ENCODE measurements at places on chromosomes 4 and X.

DNA sequence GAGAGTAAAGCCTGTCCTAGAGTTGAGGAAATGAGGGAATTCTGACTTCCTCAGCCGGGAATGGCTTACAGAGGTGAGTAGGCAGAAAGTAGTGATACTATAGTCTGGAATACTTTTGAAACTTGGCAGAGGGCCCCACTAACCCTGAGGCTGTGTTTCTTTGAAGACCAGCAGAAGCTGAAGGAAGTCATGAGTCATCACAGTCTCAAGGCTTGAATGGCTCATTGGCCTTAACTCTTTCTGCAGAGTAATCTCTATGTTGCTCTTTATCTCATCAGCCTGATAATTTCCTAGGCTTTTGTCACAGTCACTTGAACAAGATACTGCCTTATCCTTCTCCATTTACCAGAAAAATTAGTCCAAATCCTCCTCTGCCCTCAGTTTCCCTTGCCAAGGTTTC is 80.8 kb downstream of the ANKRD50 start:
- no peak for DNase-seq

DNA sequence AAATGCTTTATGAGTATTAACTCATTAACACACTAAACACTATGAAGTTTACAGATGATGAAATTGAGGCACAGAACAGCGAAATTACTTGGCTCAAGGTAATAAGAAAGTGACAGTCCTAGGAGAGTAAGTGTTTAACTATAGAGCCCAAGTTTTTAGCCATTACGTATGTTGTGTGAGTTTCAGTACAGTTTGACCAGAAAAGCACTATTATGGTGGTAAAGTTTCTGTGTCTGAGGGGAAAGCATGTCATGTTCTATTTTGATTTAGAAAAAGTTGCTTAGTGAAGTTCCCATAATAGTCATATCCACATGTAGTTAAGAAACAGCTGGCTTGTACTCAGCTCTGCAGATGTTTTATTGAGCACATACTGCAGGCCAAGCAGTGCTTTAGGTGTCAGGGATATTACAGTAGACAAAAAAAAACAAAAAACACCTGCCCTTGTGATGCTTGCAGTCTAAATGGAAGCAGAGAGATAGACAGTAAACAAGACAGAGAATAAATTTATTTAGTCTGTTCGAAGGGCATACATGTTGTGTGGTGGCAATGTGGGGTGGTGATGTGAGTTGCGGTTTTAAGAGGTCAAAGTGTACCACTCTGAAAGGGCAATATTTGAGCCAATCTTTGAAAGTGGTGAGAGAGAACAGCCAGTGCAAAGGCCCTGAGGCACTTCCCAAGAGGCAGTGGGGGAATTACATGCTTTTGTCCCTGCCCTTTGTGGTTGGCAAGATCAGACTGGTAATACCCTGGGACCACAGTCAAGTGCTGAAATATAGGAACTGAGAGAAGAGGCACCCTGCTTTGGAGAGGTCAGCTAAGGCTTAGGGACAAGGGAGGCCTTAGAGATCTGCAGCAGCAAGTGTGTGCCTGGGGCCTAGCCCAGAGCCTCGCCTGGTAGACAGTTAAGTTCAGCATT is 6.2 kb downstream of the TMEM131L start:
- no peak for DNase-seq

GRCh38 chr4:37464373-37465128 is 220.0 kb downstream of the NWD2 start:
- DNase-seq = no peak

- no peak for DNase-seq
Observed at GRCh38 chr4:32551943-32552342, 1831.8 kb downstream of the PCDH7 start.

- DNase-seq = no peak
Observed at GRCh38 chr4:860561-860960, 34.6 kb upstream of the CPLX1 start.

DNA sequence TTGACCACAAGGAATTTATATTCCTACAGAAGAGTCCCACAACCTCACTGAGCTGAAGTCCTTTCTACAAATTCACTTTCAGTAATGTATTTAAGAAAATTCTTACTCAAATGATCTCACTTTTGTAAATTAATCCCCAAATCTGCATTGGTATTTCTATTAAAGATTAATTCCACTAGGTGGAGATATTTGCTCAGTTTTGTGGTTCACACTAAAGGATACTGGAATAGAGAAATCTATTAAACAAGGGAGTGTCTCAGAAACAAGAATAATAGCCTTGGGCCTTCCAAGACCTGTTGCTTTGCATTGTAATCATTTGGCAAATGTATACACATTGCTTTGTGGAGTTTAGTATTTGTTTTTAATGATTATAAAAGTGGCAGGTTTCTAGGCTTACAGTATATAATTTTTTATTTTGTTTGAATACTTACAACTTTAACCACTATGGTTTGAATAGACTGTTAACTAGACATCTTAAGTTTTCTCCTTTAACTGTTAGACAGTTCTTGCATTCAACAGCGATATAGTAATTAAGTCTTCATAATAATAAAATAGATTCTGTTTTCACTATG is 25.9 kb downstream of the CFAP299 start:
- DNase-seq = no peak

GRCh38 chrX:35017284-35017683 is 74.7 kb downstream of the FAM47B start:
- DNase-seq = no peak

DNA sequence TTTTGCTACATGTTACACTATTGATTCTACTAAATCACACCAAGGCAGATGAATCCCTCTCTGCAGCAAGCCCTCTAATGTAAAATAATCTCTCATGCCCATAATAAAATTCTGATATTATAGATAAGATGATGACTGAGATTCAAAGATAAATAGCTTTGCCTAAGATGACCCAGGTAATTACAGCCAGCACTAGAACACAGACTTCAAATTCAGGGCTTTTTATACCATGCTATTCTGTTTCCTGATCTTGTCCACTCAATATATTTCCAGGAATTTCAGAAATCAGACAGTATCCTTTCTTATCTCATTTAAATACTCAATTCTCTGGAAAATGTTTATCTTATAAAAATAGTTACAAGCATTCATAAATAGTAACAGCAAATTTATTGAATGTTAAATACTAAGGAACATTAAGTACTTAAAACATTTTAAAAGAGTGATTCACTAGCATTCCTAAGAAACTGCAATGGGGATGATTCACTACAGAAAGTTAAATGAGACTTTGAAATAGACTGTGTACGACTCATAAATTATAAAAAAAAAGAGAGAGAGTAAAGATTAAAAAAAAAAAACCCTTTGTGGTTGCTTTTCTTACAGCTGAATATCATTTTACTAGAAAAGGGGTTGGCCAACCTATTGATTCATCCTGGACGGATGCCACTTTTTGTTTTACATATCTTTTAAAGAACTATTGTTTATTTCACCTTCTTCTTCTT is 45.8 kb upstream of the IL21 start:
- DNase-seq = no peak

DNA sequence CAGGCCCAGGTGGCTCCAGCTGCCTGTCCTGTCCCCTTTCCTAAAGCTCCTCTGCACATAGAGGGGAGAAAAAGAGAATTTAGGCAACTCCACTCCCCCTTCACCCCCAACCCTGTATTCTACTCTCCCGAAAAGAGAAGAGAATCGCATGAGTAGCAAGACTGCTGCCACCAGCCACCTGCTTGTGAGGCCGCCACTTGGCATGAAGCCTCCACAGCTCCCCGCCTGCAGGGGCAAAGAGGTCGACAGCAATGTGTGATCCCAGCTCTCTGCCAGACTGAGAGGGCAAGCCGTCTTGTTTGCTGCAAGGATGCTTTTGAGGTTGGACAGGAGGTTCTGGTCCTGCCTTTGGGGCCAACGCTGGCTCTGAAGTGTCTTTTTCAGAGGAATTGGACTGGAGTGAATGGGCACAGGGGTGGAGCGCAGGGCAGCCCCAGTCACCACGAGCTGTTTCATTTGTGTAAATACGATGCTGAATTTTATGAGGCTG is 77.1 kb downstream of the STARD8 start:
- no peak for DNase-seq

GRCh38 chrX:19839770-19840254 is 47.6 kb downstream of the SH3KBP1 start:
- DNase-seq = no peak

DNA sequence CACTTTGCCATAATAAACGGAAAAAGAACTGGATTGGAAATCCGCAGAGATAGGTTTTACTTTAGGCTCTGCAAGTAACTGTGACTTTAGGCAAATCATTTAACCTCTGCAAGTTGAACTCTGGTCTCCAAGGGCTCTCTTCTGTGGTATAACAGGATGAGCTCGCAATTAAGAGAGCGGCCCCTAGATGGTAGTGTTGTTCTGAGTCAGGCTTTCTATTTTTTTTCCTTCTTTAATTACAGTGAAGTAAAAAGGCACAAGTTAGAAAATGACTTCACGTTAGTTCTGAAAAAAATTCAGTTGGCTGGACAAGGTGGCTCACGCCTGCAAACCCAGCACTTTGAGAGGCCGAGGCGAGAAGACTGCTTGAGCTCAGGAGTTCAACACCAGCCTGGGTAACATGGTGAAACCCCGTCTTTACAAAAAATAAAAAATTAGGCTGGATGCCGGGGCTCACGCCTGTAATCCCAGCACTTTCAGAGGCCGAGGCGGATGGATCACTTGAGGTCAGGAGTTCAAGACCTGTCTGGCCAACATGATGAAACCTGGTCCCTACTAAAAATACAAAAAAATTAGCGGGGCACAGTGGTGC is 18.0 kb downstream of the RPS3A start:
- peak; percentile 67 for DNase-seq

- no peak for DNase-seq
Observed at GRCh38 chr4:163651761-163652160, 157.3 kb downstream of the TMA16 start.

- no peak for DNase-seq
Observed at GRCh38 chr4:37400241-37400881, 155.8 kb downstream of the NWD2 start.

DNA sequence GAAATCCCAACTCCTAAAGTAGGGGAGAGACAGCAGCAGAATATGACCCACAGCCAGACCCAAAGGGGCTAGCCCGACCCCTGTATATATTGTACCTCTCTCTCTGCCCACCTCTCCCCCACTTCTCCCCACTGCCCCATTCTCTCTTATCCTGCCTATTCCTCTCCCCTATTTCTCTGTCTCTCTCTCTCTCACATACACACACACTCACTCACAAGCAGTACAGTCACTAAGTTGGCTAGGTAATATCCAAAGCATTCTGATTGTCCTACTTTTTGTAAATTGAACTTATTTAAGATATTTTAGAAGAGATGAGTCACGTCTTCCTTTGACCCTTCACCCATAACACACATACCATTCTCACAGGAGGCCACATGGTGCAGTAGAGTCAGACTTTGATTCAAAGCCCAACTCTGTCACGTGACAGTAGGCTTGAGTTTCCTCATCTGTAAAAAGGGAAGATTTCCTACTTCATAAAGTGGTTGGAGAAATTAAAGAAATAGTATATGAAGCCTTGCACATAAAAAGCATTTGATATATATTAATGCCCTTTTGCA is 29.5 kb downstream of the SRPX2 start:
- no peak for DNase-seq

GRCh38 chr4:69147334-69147733 is 51.1 kb downstream of the UGT2B7 start:
- no peak for DNase-seq

DNA sequence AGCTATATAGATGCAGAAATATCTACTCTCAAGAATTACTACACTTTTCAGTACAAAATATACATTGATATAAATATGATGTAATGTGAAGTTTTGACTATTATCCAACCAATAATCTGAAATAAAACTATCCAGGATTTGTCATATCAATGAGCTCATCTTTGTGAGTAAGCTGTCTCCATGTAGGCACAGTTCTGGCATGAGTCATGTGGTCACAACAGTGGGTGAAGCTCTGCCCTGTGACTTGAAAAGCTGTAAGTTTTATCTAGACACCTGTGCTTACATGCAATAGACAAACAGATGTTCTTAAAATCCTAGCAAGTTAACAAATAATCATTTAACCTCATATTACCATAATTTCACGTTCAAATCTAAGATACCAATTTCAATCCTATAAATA is 192.7 kb downstream of the GABRG1 start:
- no peak for DNase-seq

- no peak for DNase-seq
Observed at GRCh38 chrX:31154946-31155345, 83.1 kb upstream of the FTHL17 start.

DNA sequence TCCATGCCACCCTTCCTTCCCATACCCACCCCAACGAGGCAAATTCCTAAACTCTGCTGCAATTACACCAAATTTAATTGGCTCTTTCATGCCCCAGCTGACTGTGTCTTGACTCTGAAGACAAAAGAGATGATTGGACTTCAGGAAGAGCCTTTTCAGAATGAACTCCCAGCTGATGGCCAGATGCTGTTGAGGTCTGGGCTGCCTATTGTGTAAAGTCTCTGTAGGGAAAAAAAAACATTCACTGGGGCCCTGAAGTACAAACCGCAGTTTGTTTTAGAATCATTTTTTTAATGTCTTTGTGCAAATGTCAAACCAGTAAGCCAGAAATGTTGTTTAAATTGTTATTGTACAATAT is 174.8 kb downstream of the HHIP start:
- DNase-seq = peak; percentile 46

GRCh38 chr4:73741031-73741749 is 821 bp downstream of the CXCL8 start:
- DNase-seq = no peak

GRCh38 chr4:5804656-5805055 is 88.2 kb downstream of the CRMP1 start:
- no peak for DNase-seq

DNA sequence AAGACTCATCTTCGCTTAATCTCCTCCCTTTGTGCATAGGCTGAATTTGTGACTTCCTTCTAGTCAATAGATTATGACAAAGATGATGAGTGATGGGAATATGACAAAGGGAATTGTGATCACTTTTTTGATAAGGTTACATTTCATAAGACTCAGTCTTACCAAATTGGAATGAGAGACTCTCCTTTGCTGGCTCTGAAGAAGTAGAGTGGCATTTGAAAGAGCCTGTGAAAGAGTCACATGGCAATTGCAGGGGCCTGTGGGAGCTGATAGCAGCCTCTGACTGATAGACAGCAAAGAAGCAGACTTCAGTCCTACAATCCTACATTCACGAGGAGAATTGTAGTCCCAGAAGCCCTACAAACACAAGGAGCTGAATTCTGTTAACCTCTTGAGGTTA is 44.9 kb upstream of the ADAMTS3 start:
- no peak for DNase-seq

GRCh38 chr4:165331359-165331758 is 3.9 kb downstream of the MSMO1 start:
- DNase-seq = no peak

DNA sequence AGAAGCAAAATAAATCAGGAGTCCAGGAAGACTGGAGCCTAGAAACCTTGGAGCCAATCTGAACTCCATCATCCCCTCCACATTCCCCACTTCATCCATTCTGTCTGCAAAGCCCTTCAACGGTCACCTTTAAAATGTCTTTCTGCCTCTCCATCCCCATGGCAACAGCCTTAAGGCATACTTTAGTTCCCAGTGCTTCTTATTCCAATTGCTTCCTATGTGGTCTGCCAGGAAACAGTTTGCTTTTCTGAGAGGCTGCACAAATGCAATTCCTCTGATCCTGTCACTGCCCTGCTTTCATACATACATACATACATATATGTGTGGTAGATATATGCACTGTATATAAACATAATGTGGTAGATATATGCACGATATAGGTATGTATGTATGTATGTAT is 786 bp upstream of the MAGEH1 start:
- DNase-seq = peak; percentile 41
